ENCODE measurements at places on chromosomes 7 and 10.

DNA sequence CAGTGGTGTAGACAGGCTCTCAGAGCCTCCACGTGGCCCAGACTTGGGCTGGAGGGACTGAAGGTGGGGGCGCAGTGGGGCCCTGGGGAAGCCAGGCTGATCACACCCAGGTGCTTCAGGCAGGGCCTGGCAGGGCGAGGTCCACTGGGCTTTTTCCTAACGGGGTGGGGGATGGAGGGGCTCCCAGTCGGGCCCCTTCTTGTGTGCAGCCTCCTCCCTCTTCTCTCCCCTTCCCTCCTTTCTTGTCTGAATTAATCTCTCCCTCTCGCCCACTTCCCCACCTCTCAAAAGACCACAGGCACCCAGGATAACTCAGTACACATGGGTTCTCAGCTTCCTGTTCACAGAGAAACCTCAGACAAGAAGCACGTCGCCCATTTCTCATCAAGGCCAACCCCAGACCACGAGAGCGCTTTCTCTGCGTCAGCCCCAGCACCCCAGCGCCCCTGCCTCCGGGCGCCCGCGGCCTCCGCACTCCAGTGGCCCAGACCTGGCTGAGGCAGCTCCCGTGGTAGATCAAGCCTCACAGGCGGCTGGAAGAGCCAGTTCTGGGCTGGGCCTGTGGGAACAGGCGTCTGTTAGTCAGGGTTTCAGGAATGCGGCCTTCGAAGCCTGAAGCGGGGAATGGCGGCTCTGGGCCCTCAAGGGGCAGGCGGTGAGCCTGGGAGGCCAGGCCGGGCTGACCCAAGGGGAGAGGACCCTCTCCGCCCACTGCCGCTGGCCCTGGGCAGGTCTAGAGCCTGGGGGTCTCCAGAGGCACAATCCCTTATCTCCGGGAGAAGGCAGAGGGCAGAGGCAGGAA, 50.6 kb downstream of the PWWP2B start:
- no peak for DNase-seq

DNA sequence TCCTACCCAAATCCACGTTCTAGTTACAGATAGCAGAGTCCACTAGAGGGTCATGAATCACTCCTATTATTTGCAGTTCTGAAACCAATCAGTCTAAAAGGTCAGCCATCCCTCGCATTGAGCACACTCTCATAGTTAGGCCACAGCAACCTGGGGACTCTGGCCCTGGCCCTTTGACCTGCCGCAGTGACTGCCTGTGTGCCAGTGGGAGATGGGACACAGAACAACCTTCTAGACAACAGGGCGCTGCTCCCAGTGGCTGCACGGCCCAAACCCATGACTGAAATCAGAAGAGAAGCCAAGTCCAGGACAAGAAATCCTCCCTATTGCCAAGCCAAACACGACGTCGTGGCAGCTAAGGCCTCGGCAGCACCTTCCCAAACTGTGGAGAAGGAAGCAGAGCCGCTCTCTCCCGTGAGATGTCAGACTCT, 158.5 kb downstream of the HERPUD2 start:
- no peak for DNase-seq

- no peak for DNase-seq
These were observed 29.3 kb downstream of the NPS start for GRCh38 chr10:127578259-127578960.

- DNase-seq, result no peak
These were observed 67.5 kb downstream of the DNAJC12 start for GRCh38 chr10:67770537-67770936.

GRCh38 chr7:73718438-73718881, 1.0 kb downstream of the STX1A start:
- no peak for DNase-seq

DNA sequence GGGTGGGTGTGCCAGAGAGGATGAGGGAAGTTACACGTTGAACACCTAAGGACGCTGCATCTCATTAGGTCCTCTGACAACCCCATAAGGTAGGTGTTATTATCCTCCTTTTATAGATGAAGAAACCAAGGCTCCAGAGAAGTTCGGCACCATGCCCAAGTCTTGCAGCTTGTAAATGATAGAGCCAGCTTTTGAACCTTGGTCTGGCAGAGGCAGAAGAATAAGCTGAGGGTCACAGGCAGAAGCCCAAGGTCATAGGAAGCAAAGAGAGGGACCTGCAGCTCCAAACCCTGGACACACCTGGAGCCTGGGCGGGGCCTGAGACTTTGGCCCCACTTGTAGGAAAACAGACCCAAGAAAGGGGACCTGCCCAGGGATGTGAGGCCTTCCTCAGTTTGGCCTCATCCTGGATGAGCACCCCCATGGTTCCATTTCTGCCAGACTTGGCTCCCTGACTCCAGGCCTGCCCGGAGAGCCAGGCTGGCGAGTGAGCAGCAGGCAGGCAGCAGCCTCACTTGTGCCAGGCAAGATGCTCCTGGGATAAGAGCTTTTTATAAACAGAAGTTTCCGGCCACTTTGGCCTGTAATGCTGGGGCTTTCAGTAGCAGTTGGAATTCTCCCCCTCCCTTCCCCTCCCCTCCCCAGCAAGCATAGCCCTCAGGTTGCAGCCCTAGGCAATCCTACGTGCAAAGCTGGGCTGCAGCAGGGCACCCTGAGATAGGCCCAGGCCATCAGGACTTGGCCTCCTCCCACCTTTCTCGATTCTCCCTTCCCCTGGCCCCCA, 2.4 kb downstream of the KCNH2 start:
- DNase-seq, result no peak

- no peak for DNase-seq
These were observed 107.7 kb upstream of the KLF6 start for GRCh38 chr10:3892440-3893425.

DNA sequence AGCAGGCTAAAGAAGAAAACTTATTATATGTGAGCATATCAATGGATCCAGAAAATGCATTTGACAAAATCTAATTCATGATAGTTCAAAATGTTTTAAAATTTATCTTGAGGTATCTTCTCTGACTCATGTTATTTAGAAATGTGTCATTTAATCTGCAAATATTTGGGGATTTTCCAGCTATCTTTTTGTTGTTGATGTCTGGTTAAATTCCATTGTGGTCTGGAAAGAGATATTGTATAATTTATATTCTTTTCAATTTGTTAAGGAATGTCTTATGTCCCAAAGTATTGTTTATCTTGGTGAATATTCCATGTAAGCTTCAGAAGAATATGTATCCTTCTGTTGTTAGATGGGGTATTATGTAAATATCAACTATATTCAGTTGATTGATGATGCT, 942.5 kb downstream of the KCNMA1 start:
- DNase-seq, result no peak

DNA sequence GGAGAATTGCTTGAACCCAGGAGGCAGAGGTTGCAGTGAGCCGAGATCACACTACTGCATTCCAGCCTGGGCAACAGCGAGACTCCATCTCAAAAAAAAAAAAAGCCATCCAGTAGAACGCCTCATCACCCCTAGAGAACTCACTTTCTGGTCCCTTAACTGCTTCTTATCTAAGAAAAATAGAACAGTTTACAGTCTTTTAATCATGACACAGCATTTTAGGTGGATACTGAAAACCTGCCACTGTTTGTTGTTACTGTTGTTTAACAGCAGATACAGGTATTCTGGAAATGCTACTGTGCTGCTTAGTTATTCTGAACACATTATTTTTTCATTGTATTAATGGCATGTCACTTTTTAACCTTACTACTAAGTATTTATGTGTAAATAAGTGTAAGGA, 624.3 kb upstream of the GHITM start:
- no peak for DNase-seq

- no peak for DNase-seq
These were observed 71.8 kb downstream of the JAZF1 start for GRCh38 chr7:28108747-28109146.

DNA sequence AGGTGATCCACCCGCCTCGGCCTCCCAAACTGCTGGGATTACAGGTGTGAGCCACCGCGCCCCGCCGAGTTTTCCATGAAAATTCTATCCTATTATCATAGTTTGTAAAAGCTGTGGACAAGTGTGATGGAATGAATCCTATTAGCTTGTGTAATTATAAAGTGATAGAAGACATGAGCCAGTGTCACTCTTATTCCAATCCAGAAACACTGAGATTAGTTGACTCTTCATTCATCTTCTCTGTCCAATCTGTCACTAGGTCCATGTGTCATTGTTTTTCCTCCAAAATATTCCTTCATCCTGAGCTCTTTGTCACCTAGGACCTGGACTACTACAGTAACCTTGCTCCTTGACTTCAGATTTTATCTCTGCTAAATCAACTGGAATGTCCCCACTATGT, 13.5 kb downstream of the FBH1 start:
- DNase-seq, result no peak
